ENCODE measurements at places on chromosomes 11 and 22.

- DNase-seq = no peak
Measured at GRCh38 chr11:112694813-112695212, 266.4 kb upstream of the NCAM1 start.

DNA sequence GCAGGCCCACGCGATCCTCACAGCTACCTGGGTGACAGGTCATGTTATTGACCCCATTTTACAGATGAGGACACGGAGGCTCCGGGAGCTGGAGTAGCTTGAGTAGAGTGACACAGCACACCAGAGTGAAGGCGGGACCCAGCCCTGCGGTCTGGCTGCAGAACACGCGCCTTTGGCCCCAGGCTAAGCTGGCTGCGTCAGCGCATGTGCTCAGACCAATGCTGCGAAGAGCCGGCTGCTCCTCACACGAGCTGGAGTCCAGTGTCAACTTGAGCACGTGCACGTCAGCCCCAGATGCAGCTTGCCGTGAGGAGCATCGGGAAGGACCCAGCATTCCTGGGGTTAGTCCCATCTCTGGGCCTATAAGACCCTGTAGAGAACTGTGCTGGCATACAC lies 49.9 kb downstream of the SCUBE1 start:
- DNase-seq = no peak

GRCh38 chr22:37046589-37046988 lies 5.0 kb upstream of the KCTD17 start:
- no peak for DNase-seq

GRCh38 chr22:37854946-37855345 lies 5.7 kb downstream of the EIF3L start:
- DNase-seq = no peak

DNA sequence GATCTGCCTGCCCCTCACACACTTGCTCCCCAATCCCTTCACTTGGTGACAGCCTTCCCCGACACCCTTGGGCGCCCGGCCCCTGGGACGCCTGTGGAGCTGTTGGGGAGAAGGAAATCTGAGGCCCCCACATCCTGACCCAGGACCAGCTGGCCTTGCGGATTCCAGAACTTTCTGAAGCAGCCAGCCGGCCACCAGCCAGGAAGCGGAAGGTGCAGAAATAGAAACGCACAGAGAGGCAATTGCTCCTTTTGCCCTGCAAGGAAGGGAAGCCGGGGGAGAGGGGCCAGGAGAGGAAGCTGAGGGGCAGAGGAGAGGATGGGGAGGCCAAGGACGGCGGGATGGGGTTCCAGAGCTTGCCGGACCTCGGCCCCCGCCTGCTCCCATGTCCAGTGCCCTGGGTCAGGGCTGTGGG lies 66.7 kb upstream of the LINC01488 start:
- no peak for DNase-seq

DNA sequence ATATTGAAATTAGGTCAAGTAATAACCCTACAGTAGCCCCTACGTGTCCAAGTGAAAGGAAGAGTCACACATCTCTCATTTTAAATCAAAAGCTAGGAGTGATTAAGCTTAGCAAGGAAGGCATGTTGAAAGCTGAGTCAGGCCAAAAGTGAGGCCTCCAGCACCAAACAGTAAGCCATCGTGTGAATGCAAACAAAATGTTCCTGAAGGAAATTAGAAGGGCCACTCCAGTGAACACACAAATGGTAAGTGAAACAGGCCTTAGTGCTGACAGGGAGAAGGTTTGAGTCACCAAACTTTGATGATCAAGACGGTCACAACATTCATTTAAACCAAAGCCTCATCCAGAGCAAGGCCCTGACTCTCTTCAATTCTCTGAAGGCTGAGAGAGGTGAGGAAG lies 127.2 kb downstream of the SHANK2 start:
- DNase-seq = no peak

DNA sequence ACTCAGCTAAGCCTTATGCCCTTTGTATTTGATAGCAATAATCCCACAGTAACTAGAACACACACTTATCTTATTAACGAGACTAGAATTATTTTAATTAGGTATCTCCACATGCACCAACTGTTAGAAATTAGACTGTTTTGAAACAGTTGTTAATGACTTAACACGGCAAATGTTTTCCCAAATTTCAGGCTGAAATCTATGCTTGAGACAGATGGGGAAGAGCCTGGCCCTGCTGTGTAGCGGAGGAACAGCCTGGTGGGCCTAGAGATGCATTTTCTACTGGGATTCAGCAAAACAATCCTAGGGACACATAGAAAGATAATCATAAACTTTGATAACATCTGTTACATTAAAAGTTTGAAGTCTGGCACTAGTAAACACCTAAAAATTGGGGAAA lies 273.4 kb downstream of the TTC28 start:
- no peak for DNase-seq

DNA sequence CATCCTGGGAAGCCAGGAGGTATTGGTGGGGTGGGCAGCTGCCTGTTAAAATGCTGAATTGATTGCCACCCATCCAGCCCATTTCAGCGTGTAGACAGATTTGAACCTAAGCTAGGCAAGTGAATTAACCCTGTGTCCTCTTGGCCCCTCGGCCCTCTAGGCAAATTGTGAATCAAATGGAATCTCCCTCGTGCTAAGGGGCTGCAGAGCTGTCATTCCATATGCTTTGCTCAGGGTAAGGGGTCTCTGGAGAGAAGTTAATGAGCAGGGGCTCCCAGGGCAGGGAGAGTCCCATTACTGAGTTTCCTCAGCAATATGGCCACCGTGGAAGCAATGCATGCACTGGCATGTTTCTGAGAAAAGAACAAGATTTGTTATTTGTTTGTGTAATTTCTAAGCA lies 117.7 kb upstream of the RCN1 start:
- no peak for DNase-seq

GRCh38 chr11:12536566-12536965 lies 137.7 kb upstream of the TEAD1 start:
- no peak for DNase-seq

- DNase-seq = no peak
Measured at GRCh38 chr11:13329670-13330356, 52.2 kb downstream of the BMAL1 start.

- no peak for DNase-seq
Measured at GRCh38 chr11:57513911-57514537, 1.5 kb downstream of the SLC43A1 start.

DNA sequence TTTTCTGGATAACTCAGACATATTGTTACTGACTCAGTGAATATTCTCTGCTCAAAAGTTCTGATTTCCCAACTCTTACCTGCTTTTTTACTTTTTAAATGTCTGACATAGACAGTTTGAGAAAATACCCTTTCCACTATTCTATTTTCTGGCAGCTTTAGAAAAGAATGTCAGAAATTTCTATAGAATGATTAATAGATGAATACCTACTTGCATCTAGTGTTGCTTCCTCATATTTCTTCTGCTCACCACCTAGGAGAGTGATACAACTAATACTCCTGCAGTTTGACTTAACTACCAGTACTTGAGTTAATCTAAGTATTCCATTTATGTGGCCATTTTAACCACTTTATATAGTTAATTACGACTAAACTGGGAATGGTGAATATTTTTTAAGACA lies 55.2 kb downstream of the KDM2A start:
- DNase-seq = no peak

GRCh38 chr11:78981153-78981552 lies 406.5 kb upstream of the NARS2 start:
- DNase-seq = no peak

DNA sequence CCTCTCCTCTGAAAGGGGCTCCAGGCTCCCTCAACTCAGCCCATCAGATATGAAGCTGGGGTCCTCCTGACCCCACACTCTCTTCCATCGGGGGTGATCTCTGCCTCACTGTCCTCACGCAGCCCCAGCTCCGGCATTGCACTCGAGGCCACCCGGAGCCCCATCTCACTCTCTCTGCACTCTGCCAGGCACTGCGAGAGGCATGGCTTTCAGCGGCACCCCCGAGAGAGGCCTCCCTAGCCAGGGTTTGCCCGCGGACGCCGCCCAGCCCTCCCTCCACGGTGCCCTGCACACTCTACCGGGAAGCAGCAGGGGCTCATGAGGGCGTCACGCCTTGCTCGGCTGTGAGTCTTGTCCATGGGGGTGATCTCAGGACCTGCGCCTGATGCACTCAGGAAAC lies 436.2 kb downstream of the BRD1 start:
- DNase-seq = no peak

GRCh38 chr22:47432683-47433082 lies 670.2 kb downstream of the TBC1D22A start:
- no peak for DNase-seq

Data from smooth muscle cell of the brain vasculature (primary cell).